ENCODE measurements at places on chromosomes 5 and 9.

GRCh38 chr9:70880535-70880934 lies 240.9 kb downstream of the TRPM3 start:
- DNase-seq: no peak

DNA sequence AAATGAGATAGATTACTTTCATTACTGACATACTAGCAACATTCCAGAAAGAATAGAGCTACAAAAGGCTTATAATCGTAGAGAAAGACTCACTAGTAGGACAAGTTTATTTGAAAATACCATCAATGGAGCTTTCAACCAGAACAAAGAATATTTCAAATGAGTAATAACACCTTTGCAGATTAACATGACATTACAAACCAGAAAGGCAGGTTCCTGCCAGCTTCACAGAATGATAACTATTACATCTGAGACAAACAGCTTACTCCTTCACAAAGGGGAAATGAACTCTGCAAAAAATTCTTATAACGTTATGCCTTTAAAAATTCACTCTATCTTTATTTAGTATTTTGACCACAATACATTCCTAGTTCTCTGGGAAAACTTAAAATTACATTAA lies 103.1 kb downstream of the EPB41L4A start:
- no peak for DNase-seq

DNA sequence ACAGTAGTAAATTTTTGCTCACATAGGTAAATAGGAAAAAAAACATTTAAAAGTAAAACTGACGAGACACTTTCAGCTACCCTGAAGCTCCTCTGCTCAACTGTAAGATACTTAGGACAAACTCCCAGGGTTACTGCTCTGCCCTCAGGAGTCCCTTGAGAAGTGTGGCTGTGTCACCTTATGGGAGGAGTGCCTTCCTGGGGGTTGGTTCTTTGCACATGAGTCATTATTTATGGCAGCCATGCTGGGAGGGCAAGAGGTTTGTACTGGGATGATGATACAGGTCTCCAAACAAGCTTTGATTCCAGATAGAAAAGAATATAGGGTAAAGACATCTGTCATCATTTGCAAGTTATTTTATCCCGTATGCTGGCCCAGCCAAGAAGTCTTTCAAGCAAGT lies 45.9 kb downstream of the TTC1 start:
- no peak for DNase-seq

- DNase-seq: no peak
Observed at GRCh38 chr9:98450496-98450895, 195.0 kb upstream of the TBC1D2 start.

GRCh38 chr9:77305622-77306400 lies 128.5 kb downstream of the VPS13A start:
- DNase-seq: no peak

DNA sequence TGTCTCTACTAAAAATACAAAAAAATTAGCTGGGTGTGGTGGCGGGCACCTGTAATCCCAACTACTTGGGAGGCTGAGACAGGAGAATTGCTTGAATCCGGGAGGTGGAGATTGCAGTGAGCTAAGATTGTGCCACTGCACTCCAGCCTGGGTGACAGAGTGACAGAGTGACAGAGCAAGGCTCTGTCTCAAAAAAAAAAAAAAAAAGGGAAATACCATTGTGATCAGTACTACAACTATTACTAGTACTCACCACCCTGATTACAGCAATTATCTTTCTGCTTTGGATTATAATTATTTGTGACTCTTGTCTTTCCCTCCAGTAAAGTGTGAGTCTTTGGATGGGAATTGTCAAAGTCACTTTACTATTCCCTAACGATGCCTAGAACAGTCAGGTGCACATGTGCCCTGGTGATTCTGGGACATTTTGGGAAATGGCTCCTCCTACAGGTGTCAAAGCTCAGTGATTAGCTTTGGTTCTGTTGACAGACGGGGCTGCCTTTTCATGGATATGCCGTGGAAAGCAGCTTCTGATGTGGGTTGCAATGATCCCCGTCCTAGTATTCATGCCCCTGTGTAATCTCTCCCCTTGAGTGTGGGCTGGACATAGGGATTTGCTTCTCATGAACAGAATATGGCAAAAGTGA lies 31.8 kb upstream of the FRRS1L start:
- no peak for DNase-seq

- no peak for DNase-seq
Observed at GRCh38 chr9:747567-747966, 93.9 kb upstream of the DMRT1 start.

DNA sequence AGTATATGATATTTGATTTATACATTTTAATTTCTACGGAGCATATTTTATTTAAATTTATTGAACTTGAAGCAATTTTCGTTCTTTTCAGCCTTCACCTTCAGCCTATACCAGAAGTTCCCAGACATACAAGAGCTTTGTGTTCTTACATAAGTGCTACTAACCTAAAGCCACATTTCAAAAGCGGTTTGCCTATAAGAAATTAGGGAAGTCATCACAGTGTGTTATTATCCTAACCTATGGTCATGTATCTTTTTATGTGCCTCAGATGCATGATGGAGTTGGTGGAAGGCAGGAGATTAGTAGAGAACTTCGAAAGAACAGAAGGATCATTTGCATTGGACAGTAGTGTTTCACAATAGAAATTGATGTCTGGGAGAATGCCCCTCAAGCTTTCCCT lies 3.1 kb downstream of the KIF2A start:
- no peak for DNase-seq

GRCh38 chr9:91896513-91897121 lies 53.4 kb downstream of the ROR2 start:
- no peak for DNase-seq

DNA sequence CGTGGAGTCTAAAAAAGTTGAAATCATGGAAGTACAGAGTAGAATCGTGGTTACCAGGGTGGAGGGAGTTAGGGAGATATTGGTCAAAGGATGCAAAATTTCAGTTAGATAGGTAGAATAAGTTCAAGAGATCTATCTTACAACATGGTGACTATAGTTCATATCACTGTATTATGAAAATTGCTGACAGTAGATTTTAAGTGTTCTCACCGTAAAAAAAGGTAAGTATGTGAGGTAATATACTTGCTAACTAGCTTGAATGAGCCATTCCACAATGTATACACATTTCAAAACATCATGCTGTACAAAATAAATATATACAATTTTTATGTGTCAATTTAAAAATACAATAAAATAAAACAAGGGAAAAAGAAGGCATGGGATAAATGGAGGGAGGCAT lies 392.1 kb downstream of the CAAP1 start:
- DNase-seq: no peak

DNA sequence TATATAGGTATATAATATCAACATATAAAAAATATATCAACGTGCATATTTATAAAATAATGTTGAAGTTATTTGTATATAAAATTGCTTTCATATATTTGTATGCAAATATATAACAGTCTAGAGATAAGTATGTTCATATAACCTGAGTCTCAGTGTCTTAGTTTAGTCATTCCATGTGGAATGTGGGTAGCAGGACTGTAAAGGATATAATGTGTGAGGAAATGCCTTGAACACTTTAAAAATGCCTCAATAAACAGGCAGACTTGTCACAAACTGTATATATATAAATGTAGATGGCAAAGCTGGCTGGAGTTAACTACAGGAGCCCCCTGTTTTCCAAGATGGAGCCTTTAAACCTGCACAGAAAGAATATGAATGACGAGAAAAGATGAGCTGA lies 48.4 kb downstream of the CCDC125 start:
- DNase-seq: no peak

DNA sequence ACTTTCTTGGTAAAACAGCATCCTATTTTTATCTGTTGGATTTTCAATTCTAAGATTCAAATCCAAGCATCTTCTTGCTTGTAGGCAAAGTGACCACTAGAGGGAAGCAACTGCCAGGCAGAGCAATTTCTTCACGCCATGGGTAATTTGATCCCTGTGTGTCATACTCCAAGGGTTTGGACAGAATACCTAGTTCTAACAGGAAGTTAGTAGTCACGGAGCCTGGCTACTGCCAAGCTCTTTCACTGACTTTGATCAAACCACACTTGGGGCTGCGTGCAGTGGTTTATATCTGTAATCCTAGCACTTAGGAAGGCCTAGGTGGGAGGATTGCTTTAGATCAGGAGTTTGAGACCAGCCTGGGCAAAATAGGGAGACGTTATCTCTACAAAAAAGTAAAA lies 473.6 kb upstream of the TNC start:
- no peak for DNase-seq

DNA sequence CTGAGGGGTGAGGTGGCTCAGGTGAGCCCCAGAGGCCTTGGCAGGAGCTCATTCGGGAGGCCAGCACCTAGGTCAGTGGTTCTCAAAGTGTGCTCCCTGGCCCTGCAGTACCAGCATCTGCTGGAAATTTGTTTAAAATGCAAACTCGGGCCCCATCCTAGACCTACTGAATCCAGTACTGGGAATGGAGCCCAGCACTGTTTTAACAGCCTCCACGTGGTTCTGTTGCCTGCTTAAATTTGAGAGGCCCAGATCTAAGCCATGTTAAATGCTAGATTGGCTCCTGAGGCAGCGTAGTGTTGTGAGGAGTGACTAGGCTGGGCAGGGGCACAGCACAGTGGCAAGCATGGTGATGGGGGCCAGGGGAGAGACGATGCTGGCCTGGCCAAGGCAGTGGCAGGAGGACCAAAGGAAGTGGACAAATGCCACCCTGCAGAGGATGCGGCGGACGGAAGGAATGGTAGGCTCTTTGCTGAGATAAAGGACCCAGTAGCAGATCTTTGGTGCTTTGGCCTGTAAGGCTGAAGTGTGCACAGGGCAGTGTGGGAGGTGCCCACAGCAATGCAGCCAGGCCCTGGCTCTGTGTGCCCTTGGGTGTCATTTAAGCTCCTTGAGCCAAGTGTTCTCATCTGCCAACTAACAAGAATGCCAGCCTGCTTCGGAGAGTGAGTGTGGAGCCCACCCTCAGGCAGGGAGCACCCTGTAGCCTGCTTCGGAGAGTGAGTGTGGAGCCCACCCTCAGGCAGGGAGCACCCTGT lies 4.2 kb downstream of the PRR7 start:
- no peak for DNase-seq

GRCh38 chr5:176570044-176570443 lies 20.9 kb downstream of the CDHR2 start:
- DNase-seq: no peak

GRCh38 chr9:125243792-125244260 lies 2.7 kb upstream of the HSPA5 start:
- no peak for DNase-seq

- no peak for DNase-seq
Observed at GRCh38 chr5:163245584-163245983, 191.8 kb upstream of the CCNG1 start.

- no peak for DNase-seq
Observed at GRCh38 chr5:60490597-60491166, 209.3 kb downstream of the DEPDC1B start.

DNA sequence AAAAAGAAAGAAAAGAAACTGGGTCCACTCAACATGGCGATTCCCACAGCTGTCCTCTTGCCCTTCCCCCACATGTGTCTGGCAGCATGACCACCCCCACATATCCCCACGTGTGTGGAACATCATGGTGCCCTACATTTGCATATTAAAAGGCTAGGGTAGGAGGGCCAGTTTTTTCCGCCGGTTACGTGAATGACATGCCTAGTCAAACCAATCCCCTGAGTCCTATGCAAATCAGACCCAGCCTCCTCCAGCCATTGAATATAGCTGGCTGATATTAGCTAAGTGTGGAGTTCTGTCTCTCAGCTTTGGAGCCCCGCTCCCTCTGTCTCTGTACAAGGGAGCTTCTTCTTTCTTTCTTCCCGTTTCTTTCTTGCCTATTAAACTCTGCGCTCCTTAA lies 33.0 kb upstream of the CCDC112 start:
- no peak for DNase-seq

DNA sequence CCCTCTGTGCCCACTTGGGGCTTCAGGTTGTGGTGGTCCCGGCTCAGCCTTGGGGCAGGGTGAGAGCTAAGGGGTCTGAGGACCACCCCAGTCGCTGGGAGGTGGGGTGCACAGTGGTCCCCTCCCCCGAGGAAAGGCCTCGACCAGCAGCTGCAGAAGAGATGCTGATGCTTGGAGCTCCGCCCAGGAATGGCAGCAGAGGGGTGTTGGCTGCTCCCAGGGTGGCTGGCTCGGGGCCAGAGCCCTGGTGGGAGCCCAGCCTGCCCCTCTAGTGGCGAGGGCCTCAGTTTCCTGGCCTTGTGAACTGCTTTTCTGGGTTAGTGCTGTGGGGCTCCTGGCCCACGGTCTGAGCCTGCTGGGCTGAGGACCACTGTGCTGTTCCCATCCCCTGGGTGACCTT lies 1.2 kb downstream of the DIPK1B start:
- DNase-seq: no peak

DNA sequence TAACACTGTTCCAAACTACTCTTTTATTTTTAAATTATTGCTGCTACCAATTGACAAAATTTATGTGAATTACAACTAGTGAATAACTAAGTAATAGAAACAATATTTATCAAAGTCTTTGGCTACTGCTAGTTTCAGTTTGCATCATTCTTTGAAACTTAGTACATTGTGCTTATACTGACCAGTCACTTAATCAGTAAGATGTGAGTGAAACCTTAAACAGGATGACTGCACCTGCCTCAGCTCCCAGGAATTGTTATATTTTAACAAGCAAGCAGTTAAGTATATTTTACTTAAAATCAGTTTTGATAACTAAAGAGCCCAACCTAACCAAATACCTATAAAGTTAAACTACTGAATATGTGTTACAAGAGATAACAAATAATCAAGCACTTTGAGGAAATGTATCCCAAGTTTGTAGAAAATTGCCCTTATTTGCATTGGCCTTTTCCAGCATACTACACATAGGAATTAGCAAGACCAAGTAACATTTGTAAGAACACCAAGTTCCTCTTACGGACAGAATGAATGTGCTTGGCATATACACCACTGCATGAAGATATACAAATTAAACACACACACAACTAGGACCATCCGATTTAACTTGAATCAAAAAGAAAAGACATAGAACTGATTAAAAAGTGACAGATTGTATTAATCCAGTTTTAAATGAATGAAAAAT lies 545.5 kb upstream of the DAB2 start:
- no peak for DNase-seq

- no peak for DNase-seq
Observed at GRCh38 chr5:16654647-16655334, 38.0 kb upstream of the RETREG1 start.

DNA sequence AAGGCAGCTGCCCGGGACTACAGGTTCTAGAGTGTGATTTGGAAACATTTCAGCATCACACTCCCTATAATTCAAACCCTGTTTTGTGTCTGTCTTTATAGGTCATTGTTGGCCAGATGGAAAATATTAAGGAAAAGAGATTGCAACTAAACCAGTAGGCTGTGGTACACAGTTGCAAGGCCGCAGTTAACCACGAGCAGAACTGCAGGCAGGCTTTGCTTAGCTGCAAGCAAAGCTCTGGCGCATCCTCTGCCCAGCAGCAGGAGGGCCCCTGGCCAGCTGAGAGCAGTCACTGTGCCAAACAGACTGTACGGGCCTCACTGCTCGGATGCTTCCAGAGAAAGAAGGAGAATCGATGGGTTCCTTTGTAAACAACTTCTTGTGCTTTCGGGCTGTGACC lies 204.5 kb downstream of the DENND1A start:
- no peak for DNase-seq

GRCh38 chr9:69865986-69866385 lies 45.4 kb downstream of the CFAP95 start:
- no peak for DNase-seq

All from stimulated activated CD8-positive, alpha-beta memory T cell treated with anti-CD3 and anti-CD28 coated beads, Interleukin-12 subunit alpha, Interleukin-12 subunit beta, amount 100 ng/mL, for 1 hour (primary cell).